ENCODE measurements at places on chromosomes 3 and 15.

DNA sequence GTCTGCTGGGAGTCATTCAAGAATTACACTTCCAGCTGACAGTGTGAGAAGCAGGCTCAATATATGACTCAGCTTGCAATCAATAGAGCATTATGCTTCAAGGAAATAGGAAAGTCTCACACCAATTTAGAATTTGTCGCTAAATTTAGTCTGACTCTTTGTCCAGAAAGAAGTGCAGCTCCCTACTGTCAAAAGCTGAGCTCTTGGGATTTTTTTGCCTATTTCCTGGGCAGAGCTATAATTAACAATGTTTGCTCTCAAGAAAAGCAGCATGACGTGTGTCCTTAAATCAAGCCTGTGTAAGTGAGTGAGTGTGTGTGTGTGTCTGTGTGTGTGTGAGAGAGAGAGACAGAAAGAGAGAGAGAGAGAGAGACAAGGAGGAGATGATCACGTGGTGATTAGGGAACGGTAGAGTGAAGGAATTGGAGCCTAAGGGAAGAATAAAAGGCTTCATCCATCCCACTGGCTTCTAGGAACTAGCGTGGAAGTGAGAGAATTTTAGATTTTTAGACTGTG lies 16.4 kb upstream of the SLC35G2 start:
- DNase-seq, result no peak

DNA sequence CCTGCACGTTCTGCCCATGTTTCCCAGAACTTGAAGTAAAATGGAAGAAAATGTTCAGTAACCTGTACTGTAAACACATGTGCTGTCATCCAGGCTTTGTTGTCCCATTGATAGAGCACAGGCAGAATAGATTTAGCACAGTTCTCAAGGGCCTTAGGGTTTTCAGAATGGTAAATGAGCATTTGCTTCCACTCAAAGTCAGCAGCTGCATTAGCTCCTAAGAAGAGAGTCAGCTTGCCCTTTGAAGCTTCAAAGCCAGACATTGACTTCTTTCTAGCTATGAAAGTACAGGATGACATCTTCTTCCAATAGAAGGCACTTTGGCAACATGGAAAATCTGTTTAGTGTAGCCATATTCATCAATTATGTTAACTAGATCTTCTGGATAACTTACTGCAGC lies 76.2 kb upstream of the TMEM108 start:
- no peak for DNase-seq

DNA sequence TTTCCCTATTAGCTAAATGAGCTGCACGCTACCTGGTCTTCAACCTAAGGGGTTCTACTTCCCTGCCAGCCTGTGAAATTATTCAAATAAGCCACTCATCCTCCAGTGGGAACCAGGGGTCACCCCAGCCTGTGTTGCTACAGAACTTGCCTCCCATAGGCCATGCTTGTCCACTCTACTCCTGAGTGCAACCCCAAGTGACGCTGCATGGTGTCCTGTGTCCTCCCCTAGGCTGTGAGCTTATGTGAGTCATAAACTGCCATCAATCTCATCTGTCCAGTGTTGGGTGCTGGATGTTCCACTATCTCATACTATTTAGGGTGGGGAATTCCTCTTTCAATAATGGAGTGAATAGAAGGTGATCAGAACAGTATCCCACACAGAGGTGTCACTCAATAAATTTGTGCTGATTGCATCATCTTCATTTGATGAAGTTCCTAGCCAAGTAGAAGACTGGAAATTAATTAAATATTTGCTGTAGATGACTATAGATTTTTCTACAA lies 49.8 kb upstream of the SSR3 start:
- DNase-seq, result no peak

GRCh38 chr15:84917452-84917851 lies 33.0 kb downstream of the SLC28A1 start:
- DNase-seq, result no peak

GRCh38 chr3:166799-167198 lies 29.8 kb upstream of the CHL1 start:
- DNase-seq, result no peak

- DNase-seq, result no peak
These were observed 13.0 kb upstream of the UBR1 start for GRCh38 chr15:43118829-43119228.

- DNase-seq, result peak; percentile 47
These were observed 654 bp downstream of the PIK3CA start for GRCh38 chr3:179148616-179149405.

DNA sequence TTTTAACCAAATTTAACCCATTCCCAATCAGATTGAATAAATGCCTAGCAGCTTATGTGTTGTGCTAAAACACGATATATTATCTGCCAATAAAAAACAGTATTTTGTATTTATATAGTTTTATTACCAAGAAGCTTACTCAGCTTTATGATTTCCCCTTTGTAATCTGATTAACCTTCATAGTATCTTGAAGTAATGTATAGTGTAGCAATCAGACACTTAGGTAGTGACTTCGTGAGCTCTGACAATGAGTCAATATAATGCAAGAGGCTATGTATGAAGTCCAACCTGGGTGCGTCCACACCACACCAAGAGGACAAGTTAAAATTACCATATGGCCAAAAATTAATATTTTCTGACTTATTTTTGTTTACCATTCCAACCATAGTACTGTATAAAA lies 2.1 kb upstream of the CNBP start:
- DNase-seq, result no peak

- DNase-seq, result no peak
These were observed 64.2 kb downstream of the SCAPER start for GRCh38 chr15:76840830-76841460.

DNA sequence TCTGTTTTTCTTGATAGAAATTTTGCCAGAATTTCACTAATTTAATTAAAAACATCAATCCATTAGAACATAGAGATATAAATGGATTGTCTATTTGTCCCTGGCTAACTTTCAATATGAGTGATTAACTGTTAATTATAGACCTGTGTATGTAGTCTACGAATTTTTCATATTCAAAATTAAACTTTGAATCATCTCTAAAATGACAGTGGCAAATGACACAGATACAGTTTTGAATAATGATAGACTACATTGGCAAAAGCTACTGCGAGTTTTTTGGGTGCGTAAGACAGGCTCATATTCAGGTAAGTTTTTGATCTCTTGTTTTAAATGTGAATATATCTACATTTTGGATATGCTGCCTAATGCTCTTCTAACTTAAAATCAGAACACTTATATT lies 86.0 kb upstream of the TBC1D5 start:
- DNase-seq, result no peak

All from activated T-cell treated with anti-CD3 and anti-CD28 coated beads for 24 hours (primary cell).